ENCODE measurements at places on chromosomes 5 and 9.

GRCh38 chr9:109556061-109556460 lies 58.0 kb upstream of the PTPN3 start:
- DNase-seq, result no peak

DNA sequence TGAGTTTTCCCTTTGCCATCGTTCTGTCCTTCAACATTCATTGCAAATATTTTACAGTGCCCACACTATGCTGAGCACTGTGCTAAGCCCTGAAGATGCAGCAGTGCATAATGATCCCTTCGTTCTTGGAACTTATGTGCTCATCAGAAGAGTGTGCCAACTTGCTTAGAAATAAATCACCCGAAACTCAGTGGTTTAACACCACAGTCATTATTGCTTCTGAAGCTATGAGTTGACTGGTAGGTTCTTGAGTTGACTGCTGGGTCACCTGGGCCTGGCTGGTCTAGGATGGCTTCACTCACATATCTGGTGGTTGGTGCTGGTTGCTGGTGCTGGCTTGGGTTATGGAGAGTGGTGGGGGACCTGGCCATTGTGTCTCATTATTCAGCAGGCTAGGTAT lies 20.9 kb downstream of the PCSK5 start:
- no peak for DNase-seq

- DNase-seq, result no peak
Measured at GRCh38 chr5:167937635-167937998, 353.8 kb upstream of the WWC1 start.

DNA sequence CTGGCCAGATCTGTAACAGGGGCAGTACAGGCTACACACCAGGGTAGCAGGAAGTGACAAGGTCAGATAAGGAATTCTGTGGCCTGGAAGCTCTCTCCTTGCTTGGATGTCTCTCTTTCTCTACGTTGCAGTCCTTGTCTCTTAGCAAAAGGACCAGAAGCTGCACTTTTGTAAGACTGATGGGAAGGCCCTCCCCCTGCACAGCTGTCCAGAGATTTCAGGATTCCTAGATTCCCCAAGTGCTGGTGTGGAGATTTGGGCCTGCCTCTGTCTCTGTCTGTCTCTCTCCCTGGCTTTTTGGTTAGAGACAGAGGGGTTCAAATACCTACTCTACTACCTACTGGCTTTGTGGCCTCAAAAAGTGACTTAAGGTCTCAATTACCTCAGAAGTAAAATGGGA lies 10.0 kb upstream of the CNTFR start:
- no peak for DNase-seq
